ENCODE measurements at places on chromosomes 7 and 10.
A peak's percentile ranks its signal among the peaks of the same experiment; 100 is the strongest.

GRCh38 chr10:43901744-43902504 lies 253.2 kb upstream of the ZNF32 start:
- no peak for DNase-seq

GRCh38 chr7:98500764-98501163 lies 99.9 kb upstream of the BAIAP2L1 start:
- no peak for DNase-seq

GRCh38 chr7:150322833-150323681 lies at the start of the genes ACTR3C and LRRC61:
Gene ACTR3C (minus strand): TSS chr7:150323545. CDS start chr7:150295296, 28,249 bp downstream.
Gene LRRC61 (plus strand): TSS chr7:150323355. CDS start chr7:150336862, 13,507 bp downstream.
- DNase-seq = peak; percentile 48

- no peak for DNase-seq
Measured at GRCh38 chr7:35768346-35768745, 32.5 kb upstream of the SEPTIN7 start.

DNA sequence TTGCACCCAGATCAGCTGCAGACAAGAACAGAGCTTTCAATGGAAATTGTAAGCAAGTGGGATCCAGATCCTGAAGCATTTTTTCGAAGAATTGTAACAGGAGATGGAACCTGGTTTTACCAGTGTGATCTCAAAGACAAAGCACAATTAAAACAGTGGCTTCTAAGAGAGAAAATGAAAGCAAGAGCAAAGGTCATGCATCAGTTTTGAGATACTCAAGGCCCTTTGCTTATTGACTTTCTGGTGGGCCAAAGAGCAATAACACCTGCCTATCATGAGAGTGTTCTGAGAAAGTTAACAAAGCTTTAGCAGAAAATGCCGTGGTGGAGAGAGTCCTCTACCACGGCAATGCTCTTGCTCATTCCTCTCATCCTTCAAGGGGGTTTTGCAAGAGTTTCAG lies 194.8 kb downstream of the TMEM178B start:
- DNase-seq = no peak

GRCh38 chr7:157870644-157871290 lies 534.0 kb downstream of the DNAJB6 start:
- no peak for DNase-seq

GRCh38 chr7:41641011-41641664 lies 61.8 kb downstream of the INHBA start:
- no peak for DNase-seq

DNA sequence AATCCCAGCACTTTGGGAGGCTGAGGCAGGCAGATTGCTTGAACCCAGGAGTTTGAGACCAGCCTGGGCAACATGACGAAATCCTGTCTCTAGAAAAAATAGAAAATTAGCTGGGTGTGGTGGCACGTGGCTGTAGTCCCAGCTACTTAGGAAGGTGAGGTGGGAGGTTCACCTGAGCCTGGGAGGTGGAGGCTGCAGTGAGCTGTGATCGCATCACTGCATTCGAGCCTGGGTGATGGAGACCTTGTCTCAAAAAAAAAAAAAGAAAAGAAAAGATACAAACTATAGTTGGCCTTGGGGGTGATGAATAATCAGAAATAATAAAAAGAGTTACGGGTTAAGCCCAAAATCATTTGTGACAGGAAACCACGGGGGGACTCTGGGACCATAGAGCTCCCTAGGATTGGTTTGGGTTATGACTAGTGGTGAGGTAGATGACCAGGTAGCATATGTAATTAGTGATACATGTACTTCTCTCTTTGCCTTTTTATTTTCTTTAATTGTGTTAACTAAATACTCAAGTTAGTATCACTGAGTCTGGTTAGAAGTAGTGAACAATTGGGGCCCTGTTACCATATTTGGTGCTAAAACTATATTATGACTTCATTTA lies 10.4 kb upstream of the ASCC1 start:
- DNase-seq = no peak

DNA sequence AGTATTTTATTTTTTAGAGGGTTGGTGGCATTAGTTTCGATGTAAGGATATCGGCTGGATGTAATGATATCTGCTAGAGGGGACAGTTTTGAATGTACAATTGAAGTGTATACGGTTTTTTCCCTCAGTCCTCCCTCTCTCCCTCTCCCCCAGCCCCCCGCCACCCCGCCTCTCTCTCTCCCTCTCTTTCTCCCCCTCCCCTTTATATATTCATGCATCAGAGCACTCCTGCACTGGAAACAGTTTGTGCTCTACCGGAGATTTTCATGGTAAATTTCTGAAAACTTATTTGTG lies 1.6 kb downstream of the GLCCI1 start:
- DNase-seq = no peak

DNA sequence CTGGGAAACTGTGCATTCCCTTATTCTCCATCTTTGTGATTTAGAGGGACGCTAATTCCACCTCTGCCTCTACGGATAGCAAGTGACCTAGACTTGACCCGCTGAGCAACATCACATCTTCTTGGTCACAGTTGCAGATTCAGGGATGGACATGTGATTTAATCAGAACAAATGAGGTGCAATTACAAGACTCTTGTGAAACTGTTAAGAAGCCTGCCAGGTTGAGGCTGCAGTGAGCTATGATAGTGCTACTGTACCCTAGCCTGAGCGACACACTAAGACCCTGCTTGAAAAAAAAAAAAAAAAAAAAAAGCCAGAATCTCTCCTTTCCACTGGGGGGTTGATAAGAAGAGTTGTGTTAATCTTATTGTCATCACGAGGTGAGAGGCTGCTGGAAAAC lies 14.4 kb downstream of the MPLKIP start:
- DNase-seq = no peak

DNA sequence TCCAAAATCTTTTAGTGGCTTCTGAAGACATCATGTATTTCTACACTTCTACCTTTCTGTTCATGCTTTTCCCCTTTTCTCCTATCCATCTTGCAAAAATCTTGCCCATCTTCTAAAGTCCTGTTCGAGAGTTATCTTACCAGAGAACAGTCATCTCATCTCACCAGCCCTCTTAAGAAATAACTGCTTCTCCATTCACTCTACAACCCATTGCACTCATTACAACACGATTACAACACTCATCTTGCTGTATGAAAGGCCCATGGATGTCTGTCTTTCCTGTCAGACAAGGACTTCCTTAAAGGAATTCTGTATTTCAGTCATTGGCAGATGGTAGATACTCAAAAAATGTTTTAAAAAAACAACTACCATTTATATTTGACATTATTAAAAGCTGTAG lies 30.8 kb downstream of the ZNF438 start:
- no peak for DNase-seq

DNA sequence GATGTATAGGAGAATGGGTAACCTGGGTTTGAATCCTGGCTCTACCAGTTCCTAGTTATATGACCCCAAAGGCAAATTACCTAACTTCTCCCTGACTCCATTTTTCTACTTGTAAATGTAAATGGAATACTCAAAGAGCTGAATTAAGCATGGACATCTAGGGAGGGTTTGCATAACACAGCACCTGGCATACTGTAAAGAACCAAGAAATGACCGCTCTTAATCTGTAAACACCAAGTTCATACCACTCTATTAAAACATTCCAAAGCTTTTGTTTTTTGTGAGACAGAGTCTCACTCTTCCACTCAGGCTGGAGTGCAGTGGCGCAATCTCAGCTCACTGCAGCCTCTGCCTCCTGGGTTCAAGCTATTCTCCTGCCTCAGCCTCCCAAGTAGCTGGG lies 19.6 kb downstream of the MPP7 start:
- no peak for DNase-seq

GRCh38 chr10:89789188-89789877 lies 87.9 kb downstream of the KIF20B start:
- DNase-seq = no peak

- DNase-seq = no peak
Measured at GRCh38 chr7:26813432-26813831, 51.0 kb downstream of the SKAP2 start.

DNA sequence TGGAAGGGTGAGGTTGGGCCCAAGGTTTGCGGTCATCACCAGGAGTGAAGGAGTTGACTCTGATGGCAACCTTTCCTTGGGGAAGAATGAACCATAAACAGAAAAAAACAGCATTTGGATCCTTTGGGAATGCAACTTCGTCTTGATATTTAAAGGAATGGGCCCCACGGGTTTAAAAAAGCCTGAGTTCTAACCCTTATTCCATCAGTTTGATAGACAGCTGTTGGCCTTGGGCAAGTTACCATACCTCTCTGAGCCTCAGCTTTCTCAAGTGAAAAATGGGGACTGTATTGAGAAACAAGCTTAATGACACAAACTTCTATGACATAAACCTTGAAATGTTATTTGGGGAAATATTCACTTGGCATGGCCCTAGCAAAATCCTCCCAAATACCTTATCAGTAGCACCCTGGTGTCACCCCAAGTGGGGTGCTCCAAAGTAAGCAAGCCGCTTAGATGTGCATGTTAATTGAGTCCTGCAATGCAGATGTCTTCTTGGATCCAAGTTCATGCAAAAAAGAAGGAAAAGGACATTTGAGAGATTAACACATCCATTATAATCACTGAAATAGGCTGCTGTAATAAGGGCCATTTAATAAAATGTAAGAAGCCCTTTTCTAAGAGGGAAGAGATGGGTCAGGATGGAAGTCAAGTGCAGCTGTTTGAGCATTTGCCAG lies 13.8 kb downstream of the MXI1 start:
- DNase-seq = no peak

GRCh38 chr10:42482411-42482810 lies 156.0 kb downstream of the ZNF33B start:
- no peak for DNase-seq

GRCh38 chr7:52992479-52993162 lies 42.8 kb upstream of the POM121L12 start:
- no peak for DNase-seq

- DNase-seq = peak; percentile 71
Measured at GRCh38 chr7:121369462-121369861, 26.6 kb downstream of the FAM3C start.

GRCh38 chr7:123787220-123788007 lies 38.6 kb upstream of the WASL start:
- peak; percentile 18 for DNase-seq

DNA sequence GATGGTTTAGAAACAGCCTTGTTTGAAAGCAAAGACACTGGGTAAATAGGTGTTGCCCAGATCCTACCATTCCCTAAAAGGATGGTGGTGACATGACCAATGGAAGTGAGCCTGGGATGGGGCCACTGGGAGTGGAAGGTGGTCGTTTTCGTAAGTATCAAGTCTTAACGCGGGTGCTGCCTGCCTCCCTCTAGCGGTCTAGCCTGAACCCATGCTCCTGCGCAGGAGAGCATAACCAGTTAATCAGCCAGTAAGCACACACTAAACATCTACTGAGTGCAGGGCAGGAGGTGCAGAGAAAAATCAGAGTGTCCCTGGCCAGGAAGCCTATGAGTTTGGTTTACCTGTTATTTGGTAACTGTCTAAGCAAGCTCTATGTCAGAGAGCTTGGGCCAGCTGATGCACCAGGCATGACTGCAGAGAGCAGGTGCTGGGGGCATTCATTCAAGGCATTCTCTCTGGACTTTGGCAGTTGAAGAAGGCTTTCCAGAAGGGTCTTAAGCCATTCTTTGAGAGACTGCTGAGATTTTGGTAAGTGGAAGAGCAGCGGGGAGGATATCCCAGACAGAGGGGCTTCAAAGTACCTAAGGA lies 930 bp downstream of the GARIN1A start:
- DNase-seq = no peak

- DNase-seq = peak; percentile 3
Measured at GRCh38 chr7:88835147-88835728, 39.7 kb upstream of the TEX47 start.

DNA sequence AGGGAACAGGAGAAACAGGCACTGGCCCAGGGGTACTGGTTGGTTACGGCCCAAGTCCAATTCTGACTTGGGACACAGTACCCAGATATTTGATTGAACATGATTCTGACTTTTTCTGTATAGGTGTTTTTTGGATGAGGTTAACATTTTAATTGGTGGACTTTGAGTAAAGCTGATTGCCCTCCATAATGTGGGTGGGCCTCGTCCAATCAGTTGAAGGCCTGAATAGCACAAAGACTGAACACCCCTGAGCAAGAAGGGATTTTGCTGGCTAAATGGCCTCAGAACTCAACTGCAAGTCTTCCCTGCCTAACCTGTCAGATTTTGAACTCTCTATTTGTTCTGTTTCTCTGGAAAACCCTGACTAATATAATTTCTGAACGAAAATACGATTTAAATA lies 222.6 kb downstream of the TEX36 start:
- DNase-seq = no peak

GRCh38 chr10:74675484-74675883 lies 150.9 kb upstream of the KAT6B start:
- no peak for DNase-seq

Data from umbilical cord (tissue), 2 donors.